Large intestine (tissue), 12 donors: ENCODE measurements at places on chromosomes 3 and 15. TPM values are rescaled to one million over a fixed set of nuclear protein-coding genes. Genes with fewer than 3 reads are reported as not detected.
A peak's percentile ranks its signal among the peaks of the same experiment; 100 is the strongest.

GRCh38 chr3:73136941-73137340 is 75.5 kb downstream of the EBLN2 start:
- DNase-seq = no peak

POPDC2 gene
- polyA plus RNA-seq = 12.2 TPM

HCLS1 gene
- polyA plus RNA-seq = 16.4 TPM

DNA sequence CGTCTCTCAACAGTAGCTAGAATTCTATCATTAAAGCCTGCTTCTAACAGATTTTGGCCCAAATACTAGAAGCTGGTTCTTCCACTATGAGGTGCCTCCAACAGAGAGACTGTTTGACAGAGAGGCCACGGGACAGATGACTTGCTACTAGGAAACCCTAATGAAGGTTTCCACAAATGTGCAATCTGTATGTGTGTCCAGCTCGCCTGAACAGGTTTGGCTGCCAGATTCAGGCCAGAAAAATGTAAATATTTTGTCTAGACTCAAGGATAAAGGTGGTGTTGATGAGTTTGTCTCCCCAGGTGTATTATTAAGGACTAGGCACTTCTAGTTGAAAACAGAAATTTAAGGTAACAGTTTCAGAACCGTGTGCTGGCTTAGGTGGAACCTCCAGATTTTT is 91.6 kb upstream of the TRIM42 start:
- no peak for DNase-seq

DNA sequence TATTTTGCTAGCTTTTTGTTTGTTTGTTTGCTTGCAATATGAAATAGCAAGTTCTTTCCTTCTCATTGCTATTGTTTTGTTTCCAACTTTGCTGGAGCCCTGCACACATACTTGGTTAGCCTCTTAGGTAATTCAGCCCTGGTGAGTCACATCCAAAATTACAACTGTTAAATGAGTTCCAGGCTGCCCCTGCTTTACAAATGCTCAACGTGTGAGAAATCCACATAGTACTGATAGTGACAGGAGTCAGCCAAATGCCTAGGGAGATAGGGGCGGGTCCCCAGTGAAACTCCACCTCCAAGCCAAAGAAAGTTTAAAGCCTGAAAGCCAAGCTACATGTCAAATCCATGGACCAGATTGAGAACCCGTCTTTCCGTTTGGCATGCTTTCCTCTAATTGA is 81.3 kb upstream of the RNF7 start:
- no peak for DNase-seq

DNA sequence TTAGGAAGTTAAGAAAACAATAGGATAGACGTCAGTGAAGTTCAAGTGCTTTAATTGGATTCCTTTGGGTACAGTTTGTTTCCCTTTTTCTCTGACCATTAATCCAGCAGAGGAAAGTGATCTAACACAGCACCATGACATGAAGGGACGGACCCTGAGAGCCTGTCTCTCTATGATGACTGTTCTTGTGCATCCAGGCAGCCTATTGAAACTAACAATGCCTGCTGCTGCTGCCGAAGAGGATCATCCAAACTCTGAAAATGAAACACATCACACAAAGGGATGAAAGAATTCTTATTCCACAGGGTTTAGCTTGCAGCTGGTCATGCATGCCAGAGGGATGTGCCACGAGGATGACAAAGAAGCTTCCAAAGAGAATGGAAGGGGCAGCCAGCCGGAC is 75.5 kb downstream of the ZBTB20 start:
- DNase-seq = no peak

DNA sequence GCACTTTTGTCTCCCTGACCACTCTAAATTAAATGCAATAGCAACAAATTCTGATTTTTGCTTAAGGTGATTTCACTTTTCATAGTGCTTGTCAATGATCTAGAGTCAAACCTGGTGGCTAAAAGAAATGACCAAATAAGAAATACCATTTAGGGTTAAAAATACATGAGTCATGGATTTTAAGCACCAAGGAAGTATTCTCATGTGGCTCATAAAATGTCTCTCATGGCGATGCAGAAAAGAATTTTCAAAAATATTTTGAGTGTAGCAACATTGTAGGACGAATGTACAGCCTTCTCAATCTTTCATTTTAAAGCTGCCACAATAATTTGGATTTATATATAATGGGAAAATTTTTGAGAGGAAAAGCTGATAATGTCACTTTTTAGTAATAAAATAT is 193.6 kb downstream of the EPHA3 start:
- DNase-seq = no peak

- DNase-seq = no peak
These were observed 102.6 kb downstream of the ALDH1A2 start for GRCh38 chr15:57962887-57963286.

GRCh38 chr3:16728770-16729745 is 123.8 kb upstream of the DAZL start:
- DNase-seq = no peak

DLEC1 gene
- 1.2 TPM for polyA plus RNA-seq

DNA sequence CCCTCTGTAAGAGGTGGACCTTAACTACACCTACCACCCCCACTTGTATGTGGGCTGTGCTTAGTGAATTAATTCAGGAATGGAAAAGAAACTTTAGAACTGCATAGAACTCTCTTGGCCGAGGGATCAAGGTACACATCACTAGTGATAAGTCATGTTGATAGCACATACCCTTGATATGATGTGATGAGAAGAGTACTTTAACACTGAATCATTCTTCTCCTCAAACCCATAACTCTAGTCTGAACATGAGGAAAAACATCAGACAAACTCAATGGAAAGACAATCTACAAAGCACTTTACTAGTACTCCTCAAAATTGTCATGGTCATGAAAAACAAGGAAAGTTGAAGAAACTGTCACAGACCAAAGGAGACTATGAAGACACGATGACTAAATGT is 87.6 kb downstream of the P2RY1 start:
- no peak for DNase-seq

GRCh38 chr15:64029110-64029509 is 17.2 kb downstream of the DAPK2 start:
- no peak for DNase-seq

RYR3 gene
- 6.5 TPM for polyA plus RNA-seq

- DNase-seq = no peak
These were observed 469.6 kb downstream of the EDEM1 start for GRCh38 chr3:5657106-5657505.

- DNase-seq = no peak
These were observed 236.0 kb downstream of the CACNA2D3 start for GRCh38 chr3:54358316-54358715.

MCTP2 gene
- polyA plus RNA-seq = 18.7 TPM

DNA sequence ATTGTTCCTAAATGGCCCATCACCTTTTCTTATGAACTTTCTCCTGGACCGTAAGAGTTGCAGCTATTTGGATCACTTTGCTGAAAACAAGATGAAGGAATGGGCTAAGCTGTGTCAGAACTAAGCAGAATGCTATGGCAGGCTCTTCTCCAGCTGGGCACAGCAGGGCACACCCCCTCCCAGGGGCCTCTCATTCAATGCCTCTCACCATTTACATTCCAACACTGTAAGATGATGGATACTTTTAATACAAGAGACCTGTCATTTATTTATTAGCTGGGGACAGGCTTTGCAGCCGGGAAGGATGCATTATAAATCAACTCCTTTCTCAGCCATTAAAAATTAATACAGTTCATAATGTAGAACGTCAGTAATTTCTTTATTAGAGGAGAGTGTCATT is 240.1 kb downstream of the NTRK3 start:
- DNase-seq = no peak

TNFAIP8L3 gene
- 3.8 TPM for polyA plus RNA-seq

DNA sequence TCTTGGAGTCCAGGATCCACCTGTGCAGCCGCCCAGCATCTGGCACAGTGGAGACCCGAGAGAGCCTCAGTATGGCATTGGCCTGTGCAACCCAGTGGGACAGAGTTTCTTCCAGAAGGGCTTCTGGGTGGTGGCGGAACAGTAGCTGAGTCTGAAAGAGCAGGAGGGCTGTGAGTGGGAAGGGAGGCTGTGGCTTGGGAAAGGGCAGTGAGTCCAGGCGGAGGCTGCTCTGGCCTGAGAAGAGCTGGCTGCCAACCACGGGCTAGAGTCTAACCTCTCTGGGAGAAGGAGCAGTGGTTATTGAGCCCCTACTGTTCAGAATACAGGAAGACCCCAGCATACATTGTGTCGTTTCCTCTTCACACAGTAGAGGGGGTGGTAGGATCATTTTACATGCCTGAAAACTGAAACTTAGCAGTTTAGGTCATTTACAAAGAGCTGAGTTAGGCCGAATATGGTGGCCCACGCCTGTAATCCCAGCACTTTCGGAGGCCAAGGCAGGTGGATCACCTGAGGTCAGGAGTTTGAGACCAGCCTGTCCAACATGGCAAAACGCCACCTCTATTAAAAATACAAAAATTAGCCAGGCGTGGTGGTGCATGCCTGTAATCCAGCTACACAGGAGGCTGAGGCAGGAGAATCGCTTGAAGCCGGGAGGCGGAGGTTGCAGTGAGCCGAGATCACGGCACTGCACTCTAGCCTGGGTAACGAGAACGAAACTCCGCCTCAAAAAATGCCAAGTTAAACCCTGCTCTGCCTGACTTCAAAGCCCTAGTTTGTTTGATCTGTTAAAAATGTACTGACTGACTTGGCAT is 3.2 kb downstream of the AEN start:
- DNase-seq = no peak

DNA sequence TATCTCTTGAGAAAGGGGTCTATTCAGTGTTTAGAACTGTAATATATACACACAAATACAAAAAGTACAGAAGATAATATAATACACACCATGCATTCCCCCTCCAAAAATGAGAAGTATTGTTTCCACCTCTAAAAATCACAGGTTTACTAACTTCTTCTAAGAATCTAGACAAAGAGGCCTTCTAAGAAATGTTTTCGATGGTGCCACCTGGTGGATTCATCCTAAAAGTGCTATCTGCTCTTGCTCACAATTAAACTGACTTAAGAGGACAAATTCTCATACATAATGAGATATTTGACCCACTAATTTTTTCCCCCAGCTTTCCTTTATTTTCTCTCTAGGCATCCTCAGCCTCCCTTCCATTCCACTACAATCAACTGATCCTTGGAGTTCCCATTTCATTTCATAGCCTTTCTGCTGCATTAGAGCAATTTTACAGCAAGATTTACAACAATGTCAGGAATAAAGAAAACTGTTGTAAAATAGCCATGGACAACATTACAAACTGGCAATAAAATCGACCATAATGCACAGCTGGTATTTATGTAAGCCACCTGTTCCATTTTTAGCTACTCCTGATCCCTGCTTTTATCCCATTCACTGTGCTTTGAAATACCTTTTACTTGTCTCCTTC is 124.6 kb downstream of the ARRDC4 start:
- peak; percentile 29 for DNase-seq

GRCh38 chr3:66224220-66224619 is 3.4 kb downstream of the SLC25A26 start:
- no peak for DNase-seq

SLC15A2 gene
- 3.2 TPM for polyA plus RNA-seq

GRCh38 chr3:128064962-128065361 is 12.7 kb downstream of the SEC61A1 start:
- no peak for DNase-seq

- peak; percentile 17 for DNase-seq
These were observed 312.1 kb downstream of the SLC9A9 start for GRCh38 chr3:143535994-143536784.

- no peak for DNase-seq
These were observed 35.8 kb downstream of the ST8SIA2 start for GRCh38 chr15:92429378-92430068.

GRCh38 chr15:60374628-60375081 is 23.1 kb downstream of the ANXA2 start:
- no peak for DNase-seq

- no peak for DNase-seq
These were observed 15.5 kb downstream of the TRAK1 start for GRCh38 chr3:42106646-42107045.

- DNase-seq = no peak
These were observed 140.8 kb downstream of the TP63 start for GRCh38 chr3:189771842-189772450.

LSAMP gene
- polyA plus RNA-seq = 7.6 TPM
